Vagina (tissue), 2 donors: ENCODE measurements at places on chromosomes 3 and 15.

DNA sequence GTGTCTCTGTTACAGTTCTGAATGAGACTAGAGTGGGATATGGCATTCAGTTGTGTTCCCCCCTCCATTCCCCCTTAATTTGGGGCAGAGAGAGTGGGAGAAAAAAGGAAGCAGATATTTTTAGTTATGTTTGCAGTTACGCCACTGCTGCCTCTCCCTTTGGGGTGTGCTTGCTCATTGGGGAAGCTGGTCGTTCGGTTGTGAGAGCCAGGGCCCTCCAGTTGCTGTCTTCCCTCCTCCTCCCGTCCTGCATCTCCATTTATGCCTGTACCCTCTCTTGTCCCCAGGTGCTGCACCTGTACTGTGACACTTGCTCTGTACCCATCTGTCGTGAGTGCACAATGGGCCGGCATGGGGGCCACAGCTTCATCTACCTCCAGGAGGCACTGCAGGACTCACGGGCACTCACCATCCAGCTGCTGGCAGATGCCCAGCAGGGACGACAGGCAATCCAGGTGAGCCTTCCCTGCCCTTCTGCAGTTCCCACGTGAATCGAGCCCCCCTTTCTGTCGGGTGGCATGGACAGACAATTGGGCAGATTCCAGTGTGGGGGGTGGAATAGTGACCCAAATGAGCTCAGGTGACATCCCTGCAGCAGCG is 55.8 kb downstream of the TRIM71 start:
- no peak for DNase-seq
- H3K27me3 ChIP-seq: no peaks in the 10 kb centered on the region
- H3K36me3 ChIP-seq: no peaks in the 10 kb centered on the region
- no peak overlapping the region for H3K27ac ChIP-seq
- no peak overlapping the region for H3K4me3 ChIP-seq
- peaks cover 20% of the 10 kb centered on the region for H3K4me1 ChIP-seq

- H3K27ac ChIP-seq: no peak overlapping the region
- no peaks in the 10 kb centered on the region for H3K4me1 ChIP-seq
- no peaks in the 10 kb centered on the region for H3K36me3 ChIP-seq
- no peak for DNase-seq
- H3K4me3 ChIP-seq: no peak overlapping the region
- no peaks in the 10 kb centered on the region for H3K27me3 ChIP-seq
These were observed 83.6 kb downstream of the CLSTN2 start for GRCh38 chr3:140018556-140018955.

GRCh38 chr15:27686369-27686768 is 412.7 kb downstream of the OCA2 start:
- H3K36me3 ChIP-seq: no peaks in the 10 kb centered on the region
- H3K27me3 ChIP-seq: no peaks in the 10 kb centered on the region
- H3K4me3 ChIP-seq: no peak overlapping the region

- H3K36me3 ChIP-seq: no peaks in the 10 kb centered on the region
- no peaks in the 10 kb centered on the region for H3K27me3 ChIP-seq
- DNase-seq: no peak
- no peak overlapping the region for H3K4me3 ChIP-seq
These were observed 6.6 kb upstream of the CCR8 start for GRCh38 chr3:39322936-39323335.

GRCh38 chr3:13479332-13479581 is 849 bp upstream of the HDAC11 start:
- no peak for DNase-seq
- H3K4me3 ChIP-seq: peak overlapping the region; percentile 63
- no peaks in the 10 kb centered on the region for H3K27me3 ChIP-seq
- peak overlapping the region; percentile 85 for H3K27ac ChIP-seq

GRCh38 chr3:128945878-128946175 is 48.0 kb downstream of the CFAP92 start:
- H3K27ac ChIP-seq: no peak overlapping the region
- H3K4me1 ChIP-seq: no peaks in the 10 kb centered on the region
- H3K27me3 ChIP-seq: no peaks in the 10 kb centered on the region
- H3K4me3 ChIP-seq: no peak overlapping the region

DNA sequence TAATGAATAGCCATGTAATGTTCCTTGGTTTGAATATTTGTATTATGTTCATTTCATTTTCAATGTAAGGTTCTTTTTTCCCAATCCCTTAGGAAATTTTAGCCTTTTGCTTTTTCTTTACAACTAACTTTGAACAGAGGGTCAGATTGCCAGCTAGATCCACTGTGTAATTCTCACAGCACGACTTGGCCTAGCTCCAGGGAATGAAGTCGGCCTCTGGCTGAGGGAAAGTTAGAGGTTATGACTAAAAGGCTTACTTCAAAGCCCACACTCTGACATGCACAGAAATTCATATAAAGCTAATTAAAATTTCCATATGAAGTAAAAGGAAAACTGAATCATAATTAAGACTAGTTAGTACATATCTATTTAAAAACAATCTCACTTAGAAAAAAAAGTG is 38.7 kb downstream of the ROBO1 start:
- H3K36me3 ChIP-seq: no peaks in the 10 kb centered on the region
- H3K27ac ChIP-seq: no peak overlapping the region
- no peaks in the 10 kb centered on the region for H3K27me3 ChIP-seq
- no peak for DNase-seq
- H3K4me3 ChIP-seq: no peak overlapping the region
- H3K4me1 ChIP-seq: no peaks in the 10 kb centered on the region

DNA sequence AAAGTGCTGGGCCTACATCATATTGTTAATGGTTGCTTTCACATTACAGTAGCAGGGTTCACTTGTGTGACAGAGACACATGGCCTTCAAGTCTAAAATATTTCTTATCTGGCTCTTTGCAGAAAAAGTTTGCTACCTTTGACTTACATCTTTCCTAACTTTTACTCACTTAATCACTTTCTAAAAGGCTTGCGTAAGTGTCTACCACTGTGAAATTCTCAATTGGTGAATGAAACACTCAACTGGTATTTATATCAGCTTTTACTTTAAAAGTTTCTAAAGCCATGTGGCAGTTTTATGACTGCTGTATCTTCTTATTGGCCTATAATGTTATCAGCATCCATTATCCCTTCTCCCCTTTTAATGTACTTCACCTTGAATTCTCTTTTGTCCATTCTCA is 554.5 kb downstream of the ZIC1 start:
- no peak for DNase-seq
- H3K27me3 ChIP-seq: no peaks in the 10 kb centered on the region
- H3K27ac ChIP-seq: no peak overlapping the region
- no peaks in the 10 kb centered on the region for H3K36me3 ChIP-seq
- H3K4me3 ChIP-seq: no peak overlapping the region

GRCh38 chr3:51392355-51393133 is 1.5 kb downstream of the RBM15B start:
- H3K4me1 ChIP-seq: peaks cover 85% of the 10 kb centered on the region
- H3K36me3 ChIP-seq: no peaks in the 10 kb centered on the region
- no peaks in the 10 kb centered on the region for H3K27me3 ChIP-seq
